ENCODE measurements at places on chromosomes 7 and 10. TPM values are rescaled to one million over a fixed set of nuclear protein-coding genes. Genes with fewer than 3 reads are reported as not detected.
A peak's percentile ranks its signal among the peaks of the same experiment; 100 is the strongest.

GRCh38 chr10:119535837-119536507 is 6.5 kb downstream of the RGS10 start:
- DNase-seq = no peak

DNA sequence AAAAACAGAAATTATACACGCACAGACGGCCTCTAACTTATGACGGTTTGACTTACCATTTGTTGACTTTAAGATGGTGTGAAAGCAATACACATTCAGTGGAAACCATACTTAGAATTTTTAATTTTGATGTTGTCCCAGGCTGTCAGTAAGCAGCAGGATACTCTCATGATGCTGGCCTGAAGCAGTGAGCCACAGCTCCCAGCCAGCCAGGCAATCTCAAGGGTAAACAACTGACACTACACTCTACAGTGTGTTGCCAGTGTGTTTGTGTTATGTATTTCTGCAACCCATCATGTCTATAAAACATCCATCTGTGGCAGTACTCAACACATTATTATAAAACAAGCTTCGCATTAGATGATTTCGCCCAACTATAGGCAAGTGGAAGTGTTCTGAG is 747.5 kb downstream of the NRG3 start:
- DNase-seq = no peak

DNA sequence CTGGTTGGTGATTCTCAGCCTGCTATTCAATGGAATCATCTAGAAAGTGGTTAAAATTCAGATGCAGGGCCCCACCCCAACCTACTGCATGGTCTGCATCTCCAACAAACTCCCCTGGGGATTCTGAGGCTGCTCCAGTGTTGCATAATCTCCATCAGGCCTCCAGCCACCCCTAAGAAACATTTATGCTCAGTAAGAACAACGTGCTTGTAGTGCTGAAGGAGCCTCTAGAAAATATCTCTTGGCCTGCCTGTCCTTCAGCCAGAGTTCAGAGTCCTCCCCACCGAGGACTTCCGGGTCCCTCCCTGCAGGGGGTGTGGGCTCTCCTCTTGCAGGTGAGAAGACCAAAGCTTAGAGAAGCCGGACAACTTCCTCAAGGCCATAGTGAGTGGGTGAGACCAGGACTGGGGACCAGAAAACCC is 159.8 kb downstream of the SH3PXD2A start:
- no peak for DNase-seq

DNA sequence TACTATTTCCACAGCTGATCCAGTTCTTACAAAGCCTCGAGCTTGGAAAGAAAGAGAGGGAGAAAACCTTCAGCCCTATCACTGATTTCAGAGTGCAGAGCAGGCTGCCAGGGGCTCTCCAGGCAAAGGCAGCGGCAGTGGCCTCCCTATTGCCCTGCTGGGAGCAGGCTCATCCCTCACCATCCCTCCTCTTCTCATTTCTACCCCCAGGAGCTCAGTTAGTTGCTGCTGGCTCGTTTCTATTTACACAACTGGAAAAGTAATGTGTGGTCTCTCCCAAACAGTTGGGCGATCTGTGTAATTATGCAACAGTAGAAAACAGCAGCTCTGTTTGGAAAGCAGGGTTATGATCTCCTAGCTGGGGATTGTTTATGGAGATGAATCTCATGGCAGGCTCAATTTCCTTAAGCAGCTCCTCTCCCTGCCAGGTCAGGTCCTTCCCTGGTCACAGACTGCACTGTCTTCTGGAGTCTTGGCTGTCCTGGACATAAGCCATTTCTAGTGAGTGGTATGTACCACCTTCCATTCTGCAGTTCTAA is 28.7 kb upstream of the TNS3 start:
- peak; percentile 97 for DNase-seq

The OR13A1 gene
- not detected for total RNA-seq

DNA sequence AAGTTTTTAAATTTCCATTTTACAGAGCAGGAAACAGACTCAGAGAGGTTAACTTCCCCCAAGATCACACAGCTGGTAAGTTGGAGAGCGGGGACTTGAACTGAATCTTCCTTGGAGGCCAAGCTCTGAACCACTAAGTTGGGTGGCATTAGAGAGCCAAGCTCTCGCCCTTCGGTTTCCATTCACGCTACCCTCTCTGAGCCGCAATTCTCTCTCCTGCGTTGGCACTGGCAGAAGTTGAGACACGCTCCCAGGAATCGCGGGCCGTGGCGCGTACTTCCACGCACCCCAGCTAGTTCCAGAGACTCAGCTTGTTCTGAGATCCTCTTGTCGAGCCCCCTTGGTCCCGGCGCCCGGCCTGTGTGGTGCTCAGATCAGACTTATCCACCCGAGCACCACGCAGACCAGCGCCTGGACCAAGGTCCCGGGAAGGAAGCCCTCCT is 29.3 kb upstream of the VAX1 start:
- DNase-seq = no peak

- no peak for DNase-seq
These were observed 27.8 kb downstream of the CHST15 start for GRCh38 chr10:124065382-124066125.

The C7orf25 gene
- total RNA-seq = 15.8 TPM

- DNase-seq = no peak
These were observed 19.0 kb downstream of the PRKAG2 start for GRCh38 chr7:151857866-151858450.
